GM10248 (cell line): ENCODE measurements at places on chromosomes 7 and 10.

GRCh38 chr10:129740532-129741279, 223.4 kb downstream of the EBF3 start:
- no peak for DNase-seq

GRCh38 chr10:16788125-16788524, 29.1 kb downstream of the RSU1 start:
- no peak for DNase-seq

- DNase-seq = no peak
Measured at GRCh38 chr7:77887567-77887966, 89.0 kb downstream of the PHTF2 start.

- no peak for DNase-seq
Measured at GRCh38 chr10:34094961-34095360, 720.1 kb downstream of the PARD3 start.

DNA sequence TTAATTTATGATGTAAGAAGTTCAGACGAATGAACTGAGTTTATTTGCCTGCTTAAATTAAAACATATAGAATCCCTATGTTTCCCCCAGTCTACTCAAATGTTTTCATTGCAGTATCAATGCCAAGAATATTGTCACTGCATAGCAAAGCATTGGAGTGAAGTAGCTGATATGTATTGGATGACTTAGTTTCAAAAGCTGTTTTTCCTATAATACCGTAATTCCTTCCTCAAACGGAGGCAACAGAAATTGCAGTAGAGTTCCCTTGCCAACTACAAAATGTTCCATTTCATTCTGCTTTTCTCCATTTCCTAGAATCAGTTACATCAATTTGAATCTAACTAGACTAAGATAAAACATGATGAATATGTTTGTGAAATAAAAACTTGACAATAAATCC, 174.1 kb downstream of the CNTNAP2 start:
- no peak for DNase-seq

- no peak for DNase-seq
Measured at GRCh38 chr10:26365681-26366358, 72.3 kb upstream of the APBB1IP start.

GRCh38 chr7:142553216-142553615, 196.1 kb upstream of the PRSS1 start:
- DNase-seq = no peak

DNA sequence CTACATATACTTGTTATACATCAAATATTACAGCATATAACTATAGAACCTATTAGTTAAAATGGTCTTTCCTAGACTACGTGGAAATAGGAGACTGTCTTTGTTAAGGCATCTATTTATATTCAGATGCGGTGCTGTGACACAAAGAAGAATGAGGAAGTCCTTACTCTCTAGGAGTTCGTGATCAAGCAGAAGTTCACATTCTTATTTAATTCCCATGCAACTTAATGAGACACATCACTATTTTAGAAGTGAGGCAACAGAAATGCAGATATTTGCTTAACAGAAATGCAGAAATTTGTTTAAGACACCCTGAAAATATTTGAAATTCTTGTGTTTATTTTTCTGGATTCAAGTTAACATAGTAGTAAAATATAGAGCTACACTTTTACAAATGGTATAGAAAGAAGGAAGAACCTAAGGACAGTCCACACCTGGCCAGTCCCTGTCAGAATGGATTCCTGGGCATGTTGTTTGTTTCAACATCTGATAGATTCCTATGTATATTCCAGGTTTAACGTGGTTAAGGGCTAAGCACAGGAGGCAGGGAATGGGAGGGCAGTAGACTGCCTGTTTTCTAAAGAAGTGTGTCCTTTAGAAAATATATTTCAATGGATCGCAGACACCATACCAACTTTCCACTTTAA, 70.6 kb upstream of the NXPH1 start:
- DNase-seq = no peak

DNA sequence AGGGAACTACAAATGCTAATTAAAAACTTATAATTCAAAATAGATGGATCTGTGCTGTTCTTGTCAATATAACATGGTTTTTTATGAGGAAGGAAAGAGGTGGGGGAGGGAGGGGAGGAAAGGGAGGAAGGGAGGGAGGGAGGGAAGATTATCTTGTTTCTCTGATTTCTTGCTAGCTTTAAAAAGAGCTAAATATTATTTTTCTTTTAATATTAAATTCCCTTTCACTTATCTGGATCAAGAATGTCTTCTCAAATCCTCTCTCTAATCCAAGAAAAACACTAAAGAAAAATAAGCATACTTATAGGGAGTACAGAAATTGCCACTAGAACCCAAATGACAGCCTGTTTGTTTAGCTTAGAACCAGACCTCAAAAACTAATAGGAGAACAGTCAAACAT, 55.2 kb downstream of the LRRN3 start:
- DNase-seq = no peak

DNA sequence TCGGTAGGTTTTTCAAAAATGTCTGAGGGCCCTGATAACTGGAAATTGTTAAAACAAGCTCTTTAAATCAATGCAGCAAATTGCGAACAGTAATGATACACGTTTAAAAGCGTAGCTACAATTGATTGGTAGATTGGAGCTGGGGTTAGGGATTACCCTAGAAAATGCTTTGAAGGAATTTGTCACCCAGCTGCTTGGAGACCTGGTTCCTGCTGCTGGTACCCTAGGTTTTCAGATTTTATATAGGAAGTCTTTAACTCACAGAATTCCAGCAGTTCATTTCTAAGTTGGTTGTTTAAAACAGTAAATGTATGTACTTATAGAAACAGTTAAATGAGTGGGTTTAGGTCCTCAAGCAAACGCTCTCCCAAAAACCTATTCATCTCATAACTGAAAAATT, 1.5 kb downstream of the HECTD2 start:
- no peak for DNase-seq

DNA sequence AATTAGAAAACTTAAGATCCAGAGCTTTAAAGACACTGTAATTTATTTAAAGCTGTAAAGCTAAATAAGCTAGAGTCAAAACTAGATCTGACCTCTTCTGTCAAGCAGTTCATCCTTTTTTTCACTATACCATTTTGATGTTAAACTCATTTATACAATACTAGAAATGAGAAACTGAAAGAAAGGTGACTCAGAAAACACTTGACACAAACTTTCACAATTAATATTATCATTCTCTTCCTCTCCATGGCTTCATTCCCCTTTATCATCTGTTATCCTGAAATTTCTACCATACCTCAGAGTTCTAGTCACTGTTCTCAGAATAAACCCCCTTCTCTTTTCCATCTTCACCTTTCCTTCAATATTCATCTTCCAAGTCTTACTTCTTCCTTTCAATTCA, 1.3 kb downstream of the FIGNL1 start:
- DNase-seq = peak; percentile 45

GRCh38 chr7:112410092-112410491, 40.2 kb upstream of the IFRD1 start:
- no peak for DNase-seq
